ENCODE measurements at places on chromosomes 3 and 15. TPM values are rescaled to one million over a fixed set of nuclear protein-coding genes. Genes with fewer than 3 reads are reported as not detected.

Gene LNP1
- total RNA-seq, result 2.4 TPM

GRCh38 chr3:101571028-101571895, 2.7 kb upstream of the PCNP start:
- peak; percentile 56 for DNase-seq

GRCh38 chr15:68234060-68234459, 4.5 kb upstream of the CLN6 start:
- DNase-seq, result no peak

Gene TMEM62
- 16.7 TPM for total RNA-seq

Gene ONECUT1
- total RNA-seq, result not detected

- no peak for DNase-seq
These were observed 20.4 kb upstream of the CELF6 start for GRCh38 chr15:72340366-72340765.

Gene LEKR1
- total RNA-seq, result 3.0 TPM

DNA sequence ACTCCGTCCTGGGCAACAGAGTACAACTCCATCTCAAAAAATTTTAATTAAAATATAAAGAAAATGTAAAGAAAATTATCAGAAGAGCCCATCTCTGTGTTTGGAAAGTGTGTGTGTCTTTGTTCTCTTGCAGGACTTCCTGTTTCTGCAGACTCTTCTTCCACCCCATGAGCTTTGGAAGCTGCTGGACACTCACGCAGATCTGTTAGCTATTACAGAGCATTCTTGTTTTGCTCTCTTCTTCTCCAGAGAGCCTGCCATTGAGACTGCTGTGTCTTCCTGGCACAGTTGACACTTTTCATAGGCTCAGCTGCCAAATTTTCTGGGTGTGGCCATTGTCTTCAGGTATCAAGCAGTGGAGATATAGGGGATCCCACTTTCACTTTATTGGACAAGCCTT, 6.0 kb upstream of the CCR8 start:
- no peak for DNase-seq

- peak; percentile 54 for DNase-seq
These were observed 3.2 kb downstream of the AEN start for GRCh38 chr15:88624156-88624970.

Gene SLC9C1
- not detected for total RNA-seq

DNA sequence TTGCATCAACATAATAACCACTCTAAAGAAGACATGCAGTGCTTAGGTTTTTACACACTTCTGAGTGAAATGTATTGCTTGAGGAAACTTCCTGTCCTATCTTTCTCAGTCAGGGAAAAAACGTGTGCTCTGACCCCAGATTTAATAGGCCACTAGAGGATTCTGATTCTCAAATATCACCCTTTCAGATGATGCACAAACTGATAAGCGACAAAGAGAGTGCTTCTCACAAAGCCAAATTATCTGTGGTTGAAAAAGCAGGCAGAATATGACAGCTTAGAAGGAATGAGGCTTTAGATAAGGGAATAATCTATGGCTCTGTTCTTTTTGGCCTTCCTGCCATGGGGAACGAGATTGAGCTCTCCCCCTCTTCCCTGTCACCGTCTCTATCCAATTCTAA, 583.4 kb upstream of the SGO1 start:
- DNase-seq, result no peak

- DNase-seq, result no peak
These were observed 195.6 kb downstream of the TBC1D2B start for GRCh38 chr15:77881950-77882349.

DNA sequence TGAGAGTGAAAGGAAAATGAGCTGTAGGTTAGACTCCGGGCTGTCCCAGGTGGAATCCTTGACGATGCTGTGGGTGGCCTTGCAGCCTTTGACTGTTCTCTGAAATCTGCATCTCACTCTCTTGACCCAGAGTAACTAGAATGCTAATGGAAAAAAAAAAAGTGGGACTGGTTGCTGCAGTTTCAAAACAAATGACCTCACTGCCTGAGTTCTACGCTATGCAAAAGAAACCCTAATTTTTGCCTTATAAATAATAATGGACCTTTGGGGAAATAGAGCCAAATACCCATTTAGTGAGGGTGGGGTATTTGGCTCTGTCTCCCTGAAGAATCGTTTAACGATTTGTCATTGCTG, 309.7 kb upstream of the C2CD4B start:
- DNase-seq, result no peak

Gene FBXL22
- total RNA-seq, result 2.7 TPM

Gene ADAMTSL3
- not detected for total RNA-seq

DNA sequence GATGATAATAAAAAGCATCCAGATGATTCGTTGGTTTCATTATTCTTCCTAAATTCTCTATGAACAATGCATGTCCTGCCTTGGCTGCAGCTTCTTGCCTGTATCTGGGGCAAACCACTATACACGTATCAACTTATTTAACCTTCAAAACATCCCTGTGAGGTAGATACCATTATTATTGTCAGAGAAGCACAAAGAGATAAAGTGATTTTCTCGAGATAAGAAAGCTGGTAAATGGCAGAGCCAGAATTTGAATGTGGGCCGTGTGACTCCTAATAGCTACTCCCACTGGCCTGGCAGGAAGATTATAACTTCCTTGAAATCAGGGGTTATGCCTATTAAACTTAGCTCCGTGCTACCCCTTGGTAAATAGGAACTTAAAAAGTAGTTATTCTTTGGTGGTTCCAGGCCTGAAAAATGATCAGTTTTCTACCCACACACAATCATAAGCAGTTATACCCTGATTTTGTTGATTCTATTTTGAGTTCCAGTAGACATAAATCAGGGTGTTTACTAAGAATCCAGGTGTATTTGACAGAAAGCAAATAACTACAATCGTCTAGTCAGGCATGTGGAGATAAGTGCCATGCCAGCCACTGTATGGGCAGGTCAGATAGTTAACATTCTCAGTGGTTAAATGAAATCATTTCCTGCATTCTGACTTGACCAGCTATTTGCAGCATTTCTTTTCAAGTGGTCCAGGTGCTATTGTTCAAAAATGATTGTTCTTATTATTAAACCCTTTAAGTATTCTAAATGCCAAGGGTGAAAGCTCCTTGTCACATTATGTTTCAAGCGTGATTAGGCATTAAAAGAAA, 99.2 kb upstream of the LRRN1 start:
- DNase-seq, result no peak

DNA sequence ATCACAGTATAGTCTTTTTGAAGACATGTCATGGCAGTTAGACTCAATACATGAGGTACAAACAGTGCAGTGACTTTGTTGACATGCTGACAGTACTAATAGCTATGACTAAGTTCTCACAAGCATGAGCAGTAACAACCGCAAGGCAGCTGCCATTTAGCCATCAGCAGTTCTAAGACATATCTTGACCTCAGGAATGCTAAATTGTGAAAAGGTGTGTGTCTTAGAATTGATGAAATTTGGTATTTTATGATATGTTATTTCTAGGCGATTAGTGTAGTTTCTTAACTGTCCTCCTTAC, 60.7 kb upstream of the FURIN start:
- DNase-seq, result no peak

Gene CCDC39
- total RNA-seq, result 1.1 TPM

Gene STXBP5L
- not detected for total RNA-seq

DNA sequence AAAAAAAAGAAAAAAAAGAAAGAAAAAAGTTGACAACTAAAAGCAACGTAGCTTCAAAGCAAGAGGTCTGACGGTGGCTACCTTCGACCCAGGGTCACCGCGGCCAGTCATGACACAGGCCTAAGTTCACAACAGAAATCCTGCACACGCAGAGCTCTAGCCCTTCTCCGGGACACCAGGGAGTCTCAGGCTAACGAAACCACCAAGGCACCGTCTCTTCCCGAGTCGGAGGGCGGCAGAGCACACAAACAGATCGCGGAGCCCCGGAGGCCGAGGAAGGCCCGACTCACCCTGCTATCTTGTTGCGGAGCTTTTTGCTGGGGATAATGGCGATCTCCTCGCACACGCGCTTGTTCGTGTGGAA, 584 bp downstream of the RPS17 start:
- no peak for DNase-seq

Gene ERICH6
- total RNA-seq, result not detected

DNA sequence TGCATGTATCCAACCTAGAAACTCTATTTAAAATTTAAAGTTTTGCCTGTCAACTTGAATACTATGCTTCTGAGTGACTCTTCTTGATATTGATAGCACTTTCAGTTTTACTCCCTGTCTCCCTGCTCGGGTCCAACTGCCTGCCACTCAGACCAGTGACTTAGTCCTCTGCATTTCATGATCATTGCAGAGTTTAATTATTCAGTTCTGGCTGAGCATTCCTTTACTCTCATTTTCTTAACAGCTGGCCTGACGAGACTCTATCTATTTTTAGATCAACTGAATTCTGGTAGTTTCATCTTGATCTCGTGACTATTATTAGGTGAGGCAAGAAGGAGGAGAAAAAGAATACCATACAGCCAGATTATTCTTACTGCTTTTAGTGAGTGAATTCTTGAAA, 617.4 kb downstream of the SI start:
- DNase-seq, result no peak

Gene KATNBL1
- 33.8 TPM for total RNA-seq

DNA sequence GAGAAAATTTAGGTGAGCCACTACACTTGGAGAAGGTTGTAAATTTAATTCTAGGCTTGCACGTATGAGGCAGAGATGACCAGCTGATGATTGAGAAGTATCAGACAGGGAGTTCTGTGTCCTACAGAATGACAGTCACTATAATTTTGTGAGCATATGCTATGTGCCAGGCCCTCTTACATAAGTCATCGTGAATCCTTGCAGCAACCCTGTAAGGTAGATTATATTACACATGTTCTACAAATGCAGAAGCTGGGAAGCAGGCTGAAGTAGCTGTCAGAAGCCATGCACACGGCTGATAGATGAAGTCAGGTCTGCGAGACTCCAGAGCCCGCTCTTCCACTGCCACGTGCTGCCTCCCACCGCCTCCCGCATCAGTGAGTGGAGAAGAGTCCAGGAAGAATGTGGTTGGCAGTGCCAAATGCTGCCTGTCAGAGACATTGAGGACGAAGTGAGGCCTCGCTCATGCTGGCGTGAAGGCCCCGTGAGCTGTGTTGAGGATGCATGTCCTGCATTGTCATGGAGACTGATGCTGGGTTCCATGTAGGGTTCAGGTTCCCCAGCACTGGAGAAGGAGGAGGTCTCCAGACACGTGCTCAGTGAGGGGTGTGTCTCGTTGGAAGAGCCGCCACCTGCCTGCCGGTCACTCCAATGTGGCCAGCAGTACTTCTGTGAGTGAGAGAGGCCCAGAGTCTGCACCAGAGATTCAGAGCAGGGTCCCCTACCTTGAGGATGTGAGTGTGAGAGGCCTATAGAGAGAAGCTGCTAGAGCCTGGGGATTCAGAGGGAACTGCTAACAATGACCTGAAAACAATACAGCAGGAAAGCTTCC, 123.3 kb upstream of the PLXNA1 start:
- no peak for DNase-seq

GRCh38 chr3:64108231-64108630, 84.9 kb upstream of the PSMD6 start:
- DNase-seq, result no peak

- DNase-seq, result no peak
These were observed 41.9 kb downstream of the FAM43A start for GRCh38 chr3:194727435-194728128.

- no peak for DNase-seq
These were observed 207.2 kb downstream of the ADAMTS17 start for GRCh38 chr15:100134586-100134985.

Gene LMAN1L
- total RNA-seq, result 0.57 TPM

DNA sequence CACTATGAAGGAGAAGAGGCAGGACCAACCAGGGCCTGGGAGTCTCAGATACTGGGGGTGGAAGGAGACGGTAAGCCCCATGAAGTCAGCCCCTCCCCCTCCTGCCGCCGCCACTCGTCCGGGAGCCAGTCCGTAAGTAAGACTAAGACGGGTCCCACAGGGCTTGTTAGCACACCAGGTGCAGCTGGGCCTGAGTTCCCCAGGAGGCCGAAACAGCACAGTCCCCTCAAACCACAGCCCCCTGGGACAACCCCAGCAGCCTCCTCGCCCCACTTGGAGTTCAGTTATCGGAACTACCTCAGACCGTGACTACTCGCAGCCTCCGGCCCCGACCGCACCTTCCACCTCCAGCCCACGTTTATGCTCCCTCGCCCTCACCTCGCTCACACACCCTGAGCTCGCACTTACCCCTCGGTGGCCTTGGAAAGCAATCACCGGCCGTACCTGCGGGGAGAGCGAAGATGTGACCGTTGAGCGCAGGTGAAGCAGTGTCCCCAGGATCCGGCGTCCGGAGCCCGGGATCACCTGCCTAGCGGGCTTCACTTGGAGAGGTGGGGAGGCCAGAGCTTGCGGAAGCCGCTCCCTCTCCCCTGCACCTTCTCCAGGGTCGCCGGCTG, 557 bp downstream of the ELL3 start:
- DNase-seq, result peak; percentile 15

GRCh38 chr3:11246663-11246970, 25.6 kb upstream of the ATG7 start:
- DNase-seq, result no peak

Gene TBL1XR1
- total RNA-seq, result 160 TPM

GRCh38 chr3:84717894-84718293, 240.9 kb upstream of the CADM2 start:
- no peak for DNase-seq

Gene CLDND1
- 176 TPM for total RNA-seq

All from naive thymus-derived CD8-positive, alpha-beta T cell (primary cell).